Fibroblast of mammary gland (primary cell): ENCODE measurements at places on chromosomes 5 and 9.
A peak's percentile ranks its signal among the peaks of the same experiment; 100 is the strongest.

DNA sequence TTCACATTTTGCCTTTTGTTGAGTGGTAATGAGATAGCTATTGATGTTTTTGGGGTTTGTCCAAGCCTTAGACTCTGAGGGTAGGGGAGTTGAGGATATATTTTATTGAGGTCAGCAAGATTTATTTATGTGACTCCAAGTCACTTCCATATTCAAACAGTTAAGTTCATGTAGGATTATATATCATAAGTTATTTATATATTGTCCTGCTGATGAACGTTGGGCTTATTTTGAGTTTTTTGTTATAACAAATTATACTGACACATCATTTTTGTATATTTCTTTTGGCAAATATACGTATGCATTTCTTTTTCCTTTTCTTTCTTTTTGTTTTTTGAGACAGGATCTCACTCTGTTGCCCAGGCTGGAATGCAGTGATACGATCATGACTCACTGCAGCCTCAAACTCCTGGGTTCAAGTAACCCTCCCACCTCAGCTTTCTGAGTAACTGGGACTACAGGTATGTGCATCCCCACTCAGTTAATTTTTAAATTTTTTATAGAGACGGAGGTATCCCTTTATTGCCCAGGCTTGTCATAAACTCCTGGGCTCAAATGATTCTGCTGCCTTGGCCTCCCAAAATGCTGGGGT is 23.5 kb upstream of the IL12B start:
- no peak for DNase-seq

- DNase-seq = no peak
These were observed 371.6 kb upstream of the CCNH start for GRCh38 chr5:87784311-87784710.

DNA sequence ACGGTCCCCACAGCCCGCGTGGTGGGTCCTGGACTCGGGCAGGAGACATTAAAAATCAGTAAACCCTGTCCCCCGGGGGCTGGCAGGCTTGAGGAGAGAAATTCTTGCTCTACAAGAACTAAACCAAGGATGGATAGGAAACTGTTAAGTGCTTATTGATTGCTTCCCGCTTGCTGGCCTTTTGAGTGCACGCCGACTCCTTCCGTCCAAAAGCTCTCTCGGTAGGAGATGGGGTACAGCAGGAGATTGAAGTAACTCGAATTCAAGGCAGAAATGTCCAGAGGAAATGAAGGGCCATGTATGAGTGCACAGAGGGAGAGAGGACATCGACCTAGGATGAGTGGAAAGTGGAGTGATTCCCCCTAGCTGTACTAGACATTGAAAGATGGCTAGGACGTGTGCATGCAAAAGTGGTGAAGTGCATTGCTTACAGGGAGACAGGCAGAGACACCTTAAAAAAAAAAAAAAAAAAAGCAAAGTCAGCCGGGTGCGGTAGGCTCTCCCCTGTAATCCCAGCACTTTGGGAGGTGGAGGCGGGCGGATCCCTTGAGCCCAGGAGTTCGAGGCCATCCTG is 923 bp downstream of the RECK start:
- DNase-seq = no peak

DNA sequence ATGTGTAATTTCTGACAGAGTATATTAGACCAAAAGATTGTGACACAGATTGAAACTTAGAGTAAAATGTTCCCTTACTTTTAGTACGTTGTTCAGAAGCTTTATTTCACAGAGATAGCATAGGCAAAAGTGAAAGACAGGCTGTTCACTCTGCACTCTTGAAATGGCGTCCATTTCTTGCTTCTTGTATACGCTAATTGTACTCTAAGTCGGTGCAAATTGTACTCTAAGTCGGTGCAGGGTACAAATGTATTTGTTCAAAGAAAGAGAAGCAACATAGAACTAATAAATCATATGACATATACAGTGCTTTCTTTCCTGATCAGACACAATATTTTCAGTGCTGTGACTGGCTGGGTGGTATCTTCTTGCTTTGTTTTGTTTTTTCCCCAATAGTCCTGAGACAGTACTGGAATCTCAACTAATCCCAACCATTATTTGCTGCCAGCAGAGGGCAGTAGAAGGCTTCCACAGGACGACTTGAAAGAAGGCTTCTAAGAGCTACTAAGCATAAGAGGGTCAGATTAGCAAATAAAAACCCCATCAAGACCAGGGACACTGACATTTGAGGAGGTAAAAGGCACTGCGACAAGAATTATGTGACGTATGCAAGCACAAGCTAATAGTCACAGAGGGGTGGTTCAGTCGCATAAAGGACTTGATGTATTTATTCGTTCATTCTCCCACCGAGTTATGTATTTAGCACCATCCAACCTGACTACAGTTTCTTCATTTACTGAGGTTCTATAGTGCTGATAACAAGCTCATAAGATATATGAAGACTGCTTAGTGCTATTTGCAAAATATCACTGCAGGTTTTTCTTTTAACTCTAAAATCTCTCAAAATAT is 831.8 kb downstream of the TAF11L14 start:
- peak; percentile 46 for DNase-seq

DNA sequence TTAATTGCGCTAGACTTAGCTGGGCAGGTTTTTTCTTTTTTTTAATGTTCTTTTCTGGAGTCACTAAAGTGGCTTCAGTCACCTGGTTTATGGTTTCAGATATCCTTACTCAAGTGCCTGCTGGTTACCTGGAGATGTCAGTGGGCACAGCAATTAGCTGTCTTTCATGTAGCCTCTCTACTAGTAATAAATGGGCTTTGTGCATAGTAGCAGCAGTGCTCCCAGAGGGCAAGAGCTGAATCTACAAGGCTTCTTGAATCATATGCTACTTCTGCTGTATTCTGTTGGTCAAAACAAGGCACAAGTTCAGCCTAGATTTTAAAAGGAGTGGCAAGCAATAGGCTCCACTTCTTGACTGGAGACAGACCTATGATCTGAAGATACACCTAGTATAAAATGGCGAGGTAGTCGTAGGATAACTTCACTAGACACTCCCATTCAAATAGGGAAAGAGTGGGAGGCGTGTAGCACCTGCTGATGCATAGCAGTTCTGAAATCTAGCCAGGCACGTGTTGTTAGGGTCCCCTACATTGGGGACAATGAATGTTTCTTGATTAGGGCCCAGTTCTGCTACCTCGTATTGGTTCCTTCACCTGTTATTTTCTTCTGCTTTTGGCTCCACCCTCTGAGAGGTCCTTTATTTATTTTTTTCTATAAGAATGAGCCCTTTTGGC is 7.0 kb downstream of the SCAMP1 start:
- DNase-seq = no peak

GRCh38 chr5:56342616-56343015 is 109.5 kb upstream of the ANKRD55 start:
- no peak for DNase-seq

- peak; percentile 68 for DNase-seq
These were observed 291.8 kb upstream of the DAB2 start for GRCh38 chr5:39716532-39717028.

DNA sequence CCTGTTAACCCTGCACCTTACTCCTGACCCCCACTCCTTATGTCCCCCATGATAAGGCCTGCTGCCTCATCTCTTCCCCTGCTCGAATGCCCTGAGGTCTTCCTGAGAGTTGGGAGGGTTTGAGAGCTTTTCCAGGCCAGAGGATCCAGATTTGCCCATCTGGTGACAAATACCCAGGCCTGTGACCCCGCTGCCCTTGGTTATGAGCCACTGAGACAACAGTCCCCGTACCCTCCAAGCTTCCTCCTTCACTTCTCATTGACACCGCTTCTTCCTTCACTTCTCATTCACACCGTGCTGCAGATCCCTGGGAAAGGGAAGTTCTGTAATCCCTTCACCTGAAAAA is 593 bp downstream of the GM2A start:
- DNase-seq = no peak

DNA sequence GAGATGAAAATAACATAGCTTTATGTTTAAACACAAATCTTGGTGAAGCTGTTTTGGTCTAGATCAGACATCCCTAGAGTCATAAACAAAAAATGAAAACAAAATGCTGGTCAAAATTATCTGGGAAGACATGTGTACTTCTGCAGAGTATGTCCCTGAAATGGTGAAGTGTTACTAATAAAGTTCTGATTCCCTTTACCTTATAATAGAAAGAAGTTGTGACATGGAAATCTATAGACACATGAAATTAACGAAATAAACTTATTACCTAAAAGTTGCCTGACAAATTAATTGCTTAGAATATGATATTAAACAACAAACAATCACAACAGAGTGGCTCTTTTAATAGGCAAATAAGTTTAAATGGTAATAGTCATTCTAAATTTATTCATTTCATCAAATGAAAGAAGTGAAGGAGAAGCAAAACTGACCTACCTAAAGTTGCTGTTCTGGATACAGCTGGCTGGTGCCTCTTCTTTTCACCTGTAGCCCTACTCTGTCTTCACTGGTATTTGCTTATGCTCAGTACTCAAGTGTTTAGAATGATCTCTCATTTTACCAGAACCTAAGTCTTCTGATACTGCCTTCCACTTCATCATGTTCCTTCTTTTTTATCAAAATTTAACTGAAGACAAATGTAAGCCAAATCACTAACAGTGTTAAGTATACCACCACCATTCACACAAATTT is 38.8 kb downstream of the FNIP1 start:
- DNase-seq = no peak

DNA sequence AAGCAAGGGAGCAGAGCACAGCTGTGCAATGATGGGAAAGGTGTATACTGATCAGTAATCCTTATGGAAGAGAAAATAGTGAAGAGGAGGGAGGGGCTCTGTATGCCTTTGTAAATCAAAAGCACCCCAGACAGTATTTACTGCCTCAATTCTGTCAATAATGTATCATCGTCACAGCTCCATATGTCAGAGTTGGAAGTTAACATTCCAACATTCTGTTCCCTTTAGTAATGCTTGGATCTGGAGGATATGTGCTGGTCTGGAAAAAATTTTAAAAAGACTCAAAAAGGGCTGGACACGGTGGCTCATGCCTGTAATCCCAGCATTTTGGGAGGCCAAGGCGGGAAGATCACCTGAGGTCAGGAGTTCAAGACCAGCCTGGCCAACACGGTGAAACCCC is 310.4 kb downstream of the ACTL7B start:
- peak; percentile 58 for DNase-seq

- DNase-seq = no peak
These were observed 87.5 kb downstream of the CHSY3 start for GRCh38 chr5:129991780-129992179.

DNA sequence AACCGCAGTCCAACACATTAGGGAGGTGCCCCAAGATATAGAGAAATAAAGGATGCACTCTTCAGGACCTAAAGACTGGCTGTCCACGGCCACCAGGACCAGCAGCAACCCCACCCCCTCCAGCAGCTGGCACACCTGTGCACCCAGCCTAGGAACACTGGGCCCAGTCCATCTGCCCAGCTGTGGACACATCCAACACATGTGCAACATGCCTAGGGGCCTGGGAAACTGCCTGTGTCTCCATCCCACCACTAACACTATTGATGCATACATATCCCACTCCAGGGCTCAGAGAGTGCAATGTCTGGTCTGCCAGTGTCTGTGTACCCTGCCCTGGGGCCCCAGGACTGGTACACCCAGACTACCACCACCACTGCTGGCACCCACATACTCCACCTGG is 1781.3 kb downstream of the MAT2B start:
- DNase-seq = no peak

- DNase-seq = no peak
These were observed 19.6 kb upstream of the CNOT6 start for GRCh38 chr5:180474569-180474968.

DNA sequence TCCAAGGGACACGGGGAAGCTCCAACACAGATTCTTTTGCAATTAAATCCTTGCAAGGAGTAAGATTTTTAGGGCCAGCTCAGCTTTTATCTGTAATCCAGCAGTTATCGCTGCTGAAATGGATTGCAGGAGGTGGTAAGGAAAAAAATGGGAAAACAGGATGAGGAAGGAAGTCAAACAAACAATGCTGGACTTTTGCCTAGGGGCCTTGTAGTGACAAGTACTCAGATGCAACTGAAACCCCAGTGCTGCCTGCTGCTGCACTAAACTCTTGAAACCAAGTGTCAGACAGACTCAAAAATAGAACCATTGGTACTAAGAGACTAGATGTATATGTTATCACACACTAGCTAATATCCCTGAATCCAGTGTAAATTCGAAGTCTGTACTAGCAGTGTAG is 309.2 kb downstream of the CTNND2 start:
- no peak for DNase-seq

DNA sequence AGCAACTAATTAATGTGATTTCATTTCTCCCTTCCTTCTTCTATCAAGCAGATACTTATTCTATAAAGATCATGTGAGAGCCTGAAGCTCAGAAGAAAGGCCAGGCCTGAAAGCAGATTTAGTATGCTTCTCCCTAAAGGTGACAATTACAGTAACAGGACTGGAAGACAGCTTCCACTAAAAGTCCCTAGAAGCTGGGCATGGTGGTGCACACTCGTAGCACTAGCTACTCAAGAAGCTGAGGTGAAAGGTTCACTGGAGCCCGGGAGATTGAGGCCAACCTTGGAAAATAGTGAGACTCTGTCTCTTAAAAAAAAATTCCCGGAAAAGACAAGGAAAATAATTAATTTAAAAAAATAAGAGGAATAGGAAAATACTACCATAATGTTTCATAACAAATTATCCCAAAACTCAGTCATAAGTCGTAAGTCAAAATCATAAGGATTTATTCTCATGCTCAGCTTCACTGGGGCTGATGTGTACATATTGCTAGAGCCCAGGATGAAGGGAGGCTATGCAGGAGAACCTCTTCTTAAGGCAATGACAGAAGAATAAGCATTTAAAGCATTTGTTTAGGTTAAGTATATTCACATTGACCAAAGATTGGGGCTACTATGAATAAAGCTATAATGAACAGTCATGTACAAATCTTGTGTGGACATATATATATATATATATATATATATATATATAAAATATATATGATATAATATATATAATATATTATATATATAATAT is 210.8 kb upstream of the SMARCA2 start:
- DNase-seq = no peak

DNA sequence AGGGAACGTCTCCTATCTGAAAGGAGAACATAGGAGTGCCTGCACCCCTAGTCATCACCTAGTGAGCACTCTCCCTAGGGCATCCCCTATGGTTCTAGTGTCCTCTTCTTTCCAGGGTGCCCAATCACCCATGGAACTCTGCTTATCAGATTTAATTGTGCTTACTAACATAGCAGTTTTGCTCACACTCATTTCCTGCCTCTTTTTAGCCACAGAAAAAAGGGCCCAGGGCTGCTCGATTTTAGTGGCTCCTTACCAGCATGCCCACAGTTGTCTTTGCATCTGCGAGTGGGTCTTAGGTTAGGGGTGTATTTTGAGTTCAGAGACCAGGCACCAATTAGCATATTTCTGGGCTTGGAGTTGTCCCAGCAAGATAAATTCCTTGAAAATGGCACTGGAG is 1110.2 kb downstream of the TAF11L14 start:
- DNase-seq = no peak
